ENCODE measurements at places on chromosomes 13 and 19. TPM values are rescaled to one million over a fixed set of nuclear protein-coding genes. Genes with fewer than 3 reads are reported as not detected.

The C19orf67 gene
- total RNA-seq, result not detected

GRCh38 chr13:20132052-20132634 lies 28.7 kb downstream of the GJA3 start:
- no peak overlapping the region for H3K27ac ChIP-seq
- no peak for DNase-seq
- peaks cover 44% of the 10 kb centered on the region for H3K27me3 ChIP-seq
- H3K36me3 ChIP-seq, result no peaks in the 10 kb centered on the region
- peaks cover 16% of the 10 kb centered on the region for H3K4me1 ChIP-seq
- no peak overlapping the region for H3K4me3 ChIP-seq

The LRRC63 gene
- total RNA-seq, result not detected

DNA sequence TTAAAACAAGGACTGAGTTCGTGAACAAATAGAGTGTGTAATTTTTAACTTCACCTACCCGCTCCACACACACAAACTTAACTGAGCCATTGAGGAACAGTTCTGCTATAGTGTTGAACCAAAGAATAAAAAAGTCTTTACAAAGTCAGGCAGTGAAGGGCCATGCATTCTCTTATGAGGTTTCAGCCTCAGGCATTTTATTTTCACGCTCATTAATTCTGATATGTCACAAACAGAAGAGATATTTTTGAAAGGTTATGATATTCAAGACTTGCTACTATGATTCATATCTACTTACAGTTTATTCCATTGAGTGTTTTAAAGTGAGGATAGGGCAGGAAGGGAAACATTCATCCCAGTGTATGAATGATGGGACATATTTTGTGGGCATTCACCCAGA lies 282.2 kb downstream of the SLITRK5 start:
- H3K4me3 ChIP-seq, result no peak overlapping the region
- H3K27me3 ChIP-seq, result no peaks in the 10 kb centered on the region
- no peaks in the 10 kb centered on the region for H3K36me3 ChIP-seq
- no peak for DNase-seq
- no peaks in the 10 kb centered on the region for H3K4me1 ChIP-seq

The CEACAM19 gene
- 13.7 TPM for total RNA-seq

The BRME1 gene
- 5.2 TPM for total RNA-seq

DNA sequence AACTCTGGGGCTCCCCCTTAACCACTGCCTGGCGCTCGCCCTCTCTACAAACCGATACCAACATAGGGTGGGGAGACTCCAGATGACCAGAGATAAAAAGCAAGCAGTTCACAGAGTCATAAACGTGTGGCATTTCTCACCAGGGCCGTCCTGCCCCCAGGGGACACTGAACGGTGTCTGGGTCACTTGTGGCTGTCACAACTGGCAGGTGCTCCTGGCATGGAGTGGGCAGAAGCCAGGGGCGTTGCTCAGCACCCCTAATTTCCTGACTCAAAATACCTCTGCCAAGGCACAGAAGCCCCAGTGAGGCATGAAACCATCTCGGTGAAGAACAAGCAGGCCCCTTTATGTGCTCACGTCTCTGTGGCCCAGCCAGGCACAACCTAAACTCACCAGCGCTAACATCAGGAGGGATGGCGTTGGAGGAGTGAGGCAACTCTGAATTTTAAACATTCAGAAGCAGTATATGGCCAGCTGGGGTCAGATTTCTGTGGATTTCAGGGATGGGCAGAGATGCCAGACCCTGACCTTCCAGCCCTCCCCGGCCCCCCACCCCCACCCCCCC lies 1.8 kb downstream of the PIP5K1C start:
- no peak overlapping the region for H3K4me3 ChIP-seq
- no peak for DNase-seq
- no peaks in the 10 kb centered on the region for H3K27me3 ChIP-seq
- peaks cover 29% of the 10 kb centered on the region for H3K4me1 ChIP-seq
- H3K36me3 ChIP-seq, result no peaks in the 10 kb centered on the region

The KRI1 gene
- total RNA-seq, result 21.3 TPM

DNA sequence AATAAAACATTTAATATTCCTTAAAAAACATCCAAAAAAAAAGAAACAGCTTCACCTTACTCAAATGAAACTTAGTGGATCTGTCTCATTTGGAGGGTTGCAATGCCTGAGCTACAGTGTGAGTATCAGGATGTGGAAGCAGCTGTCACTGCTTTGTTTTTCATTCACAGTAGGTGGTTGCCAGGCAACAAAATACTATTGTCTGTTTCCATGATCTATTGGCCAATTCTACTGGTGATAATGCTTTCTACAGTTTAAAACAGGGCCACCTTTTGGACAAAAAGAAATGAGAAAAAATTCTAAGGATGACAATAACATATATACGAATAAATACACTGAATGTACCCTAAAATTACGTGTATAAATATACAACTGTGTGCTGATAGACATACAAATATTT lies 3.0 kb downstream of the ENOX1 start:
- peaks cover 32% of the 10 kb centered on the region for H3K27me3 ChIP-seq
- H3K4me3 ChIP-seq, result no peak overlapping the region
- peaks cover 29% of the 10 kb centered on the region for H3K4me1 ChIP-seq
- no peak for DNase-seq
- no peak overlapping the region for H3K27ac ChIP-seq
- no peaks in the 10 kb centered on the region for H3K36me3 ChIP-seq

GRCh38 chr13:110797230-110797877 lies 83.9 kb downstream of the ING1 start:
- DNase-seq, result no peak
- no peaks in the 10 kb centered on the region for H3K27me3 ChIP-seq
- H3K36me3 ChIP-seq, result no peaks in the 10 kb centered on the region
- H3K27ac ChIP-seq, result no peak overlapping the region
- no peaks in the 10 kb centered on the region for H3K4me1 ChIP-seq
- no peak overlapping the region for H3K4me3 ChIP-seq

DNA sequence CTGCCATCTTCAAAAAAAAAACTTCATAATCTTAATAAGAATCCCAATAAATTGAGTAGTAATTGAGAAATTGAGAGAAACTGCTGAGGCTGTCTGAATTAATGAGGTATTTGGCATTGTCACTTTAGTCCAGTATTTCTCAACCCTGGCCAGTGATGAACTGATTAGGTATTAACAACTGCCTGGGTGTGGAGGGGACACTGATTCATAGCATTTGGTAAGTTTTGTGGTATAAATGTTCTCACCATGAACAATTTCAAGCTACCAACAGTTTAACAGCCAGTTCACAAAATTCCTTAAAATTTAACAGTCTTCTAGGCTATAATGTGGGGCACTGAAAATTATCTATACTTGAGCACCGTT lies 18.3 kb downstream of the GPC6 start:
- no peaks in the 10 kb centered on the region for H3K36me3 ChIP-seq
- H3K27me3 ChIP-seq, result no peaks in the 10 kb centered on the region
- no peaks in the 10 kb centered on the region for H3K4me1 ChIP-seq
- no peak for DNase-seq
- no peak overlapping the region for H3K4me3 ChIP-seq

- H3K36me3 ChIP-seq, result no peaks in the 10 kb centered on the region
- peaks cover 51% of the 10 kb centered on the region for H3K4me1 ChIP-seq
- H3K4me3 ChIP-seq, result peak overlapping the region; percentile 82
- H3K27me3 ChIP-seq, result no peaks in the 10 kb centered on the region
These were observed 34.4 kb upstream of the NANOS3 start for GRCh38 chr19:13842291-13843103.

The LYL1 gene
- 22.8 TPM for total RNA-seq

DNA sequence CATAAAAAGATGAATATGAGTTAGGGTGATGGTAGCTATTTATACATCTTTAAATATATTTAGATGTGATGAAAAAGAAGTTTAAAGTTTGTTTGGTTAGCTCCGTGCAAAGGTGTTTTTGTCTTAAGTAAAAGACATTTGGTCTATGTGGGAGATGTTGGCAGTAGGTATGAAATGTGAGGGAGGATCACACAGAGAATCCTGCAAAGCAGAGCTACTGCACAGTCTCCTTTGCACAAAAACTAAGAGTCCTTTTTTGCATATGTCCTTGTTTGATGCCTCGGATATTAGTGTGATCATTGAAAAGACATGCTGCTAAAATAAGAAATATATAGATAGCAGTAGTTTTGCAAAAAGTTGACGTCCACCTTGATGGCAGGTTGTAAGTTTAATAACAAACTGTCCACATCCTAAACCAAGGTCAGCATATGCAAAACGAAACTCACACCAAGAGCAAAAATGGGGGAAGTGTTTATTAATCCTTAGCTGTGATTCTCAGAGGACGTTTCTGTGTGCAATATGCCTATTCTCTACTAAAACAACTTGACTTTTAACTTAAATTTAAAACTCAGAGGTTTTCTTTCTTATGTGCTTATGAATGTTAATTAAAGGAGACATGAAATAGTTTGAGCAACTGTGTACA lies 870.1 kb downstream of the PCDH9 start:
- no peaks in the 10 kb centered on the region for H3K27me3 ChIP-seq
- H3K36me3 ChIP-seq, result no peaks in the 10 kb centered on the region
- no peak for DNase-seq
- no peak overlapping the region for H3K4me3 ChIP-seq

- no peaks in the 10 kb centered on the region for H3K27me3 ChIP-seq
- H3K36me3 ChIP-seq, result no peaks in the 10 kb centered on the region
- H3K27ac ChIP-seq, result no peak overlapping the region
- DNase-seq, result no peak
- H3K4me3 ChIP-seq, result no peak overlapping the region
These were observed 26.4 kb upstream of the ADGRE2 start for GRCh38 chr19:14804765-14805164.

GRCh38 chr13:28408235-28408848 lies 86.6 kb downstream of the FLT1 start:
- H3K27me3 ChIP-seq, result no peaks in the 10 kb centered on the region
- DNase-seq, result no peak

The HAUS8 gene
- 13.8 TPM for total RNA-seq

GRCh38 chr19:2416321-2417097 lies 10.9 kb downstream of the TIMM13 start:
- no peak for DNase-seq
- H3K27me3 ChIP-seq, result no peaks in the 10 kb centered on the region
- H3K4me1 ChIP-seq, result no peaks in the 10 kb centered on the region
- H3K36me3 ChIP-seq, result no peaks in the 10 kb centered on the region
- H3K27ac ChIP-seq, result no peak overlapping the region

- no peaks in the 10 kb centered on the region for H3K27me3 ChIP-seq
- H3K4me1 ChIP-seq, result no peaks in the 10 kb centered on the region
- no peak overlapping the region for H3K4me3 ChIP-seq
- no peaks in the 10 kb centered on the region for H3K36me3 ChIP-seq
These were observed 77.5 kb downstream of the GPC6 start for GRCh38 chr13:93304134-93304533.

DNA sequence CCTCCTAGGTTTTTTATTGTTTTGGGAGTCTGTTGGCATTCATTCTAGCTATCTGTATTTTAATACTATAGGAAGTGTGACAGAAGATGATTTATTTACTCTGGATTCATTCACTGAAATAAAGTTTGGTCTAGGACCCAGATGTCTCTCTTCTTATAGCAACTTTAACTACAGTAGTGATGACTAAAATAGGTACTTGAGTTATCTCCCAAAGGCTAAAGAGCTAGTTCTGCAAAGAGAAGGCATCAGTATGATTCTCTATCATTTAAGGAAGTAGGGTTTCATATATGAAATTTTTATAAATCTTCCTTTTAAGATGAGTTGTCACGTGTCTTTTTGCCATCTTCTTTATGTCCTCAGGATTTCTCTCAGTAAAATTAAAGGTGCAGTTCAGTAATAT lies 507.4 kb downstream of the KCTD12 start:
- H3K27me3 ChIP-seq, result no peaks in the 10 kb centered on the region
- DNase-seq, result no peak
- no peaks in the 10 kb centered on the region for H3K4me1 ChIP-seq
- no peak overlapping the region for H3K27ac ChIP-seq
- no peak overlapping the region for H3K4me3 ChIP-seq

The ZNF473 gene
- total RNA-seq, result 60.2 TPM
